Brain microvascular endothelial cell (primary cell): ENCODE measurements at places on chromosomes 12 and 14.

GRCh38 chr12:13099066-13099843 lies 4.2 kb downstream of the GSG1 start:
- no peak for DNase-seq

DNA sequence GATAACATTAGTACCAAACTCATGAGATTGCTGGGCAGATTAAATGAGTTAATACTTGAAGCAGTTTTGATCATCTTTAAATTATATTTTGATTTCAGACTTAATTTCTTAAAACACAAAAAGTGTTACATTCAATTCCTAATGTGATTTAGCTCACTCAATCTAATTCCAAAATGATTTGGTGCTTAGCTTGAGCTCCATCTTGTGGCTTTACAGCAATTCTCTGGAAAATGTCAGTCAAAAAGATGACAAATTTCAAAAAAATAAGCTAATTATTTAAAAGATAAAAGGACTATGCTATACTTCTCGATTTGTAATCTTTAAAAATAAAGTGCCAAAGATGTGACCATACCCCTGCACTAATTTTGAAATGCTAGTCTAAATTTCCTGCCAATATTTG lies 10.1 kb downstream of the LLPH start:
- DNase-seq: no peak

DNA sequence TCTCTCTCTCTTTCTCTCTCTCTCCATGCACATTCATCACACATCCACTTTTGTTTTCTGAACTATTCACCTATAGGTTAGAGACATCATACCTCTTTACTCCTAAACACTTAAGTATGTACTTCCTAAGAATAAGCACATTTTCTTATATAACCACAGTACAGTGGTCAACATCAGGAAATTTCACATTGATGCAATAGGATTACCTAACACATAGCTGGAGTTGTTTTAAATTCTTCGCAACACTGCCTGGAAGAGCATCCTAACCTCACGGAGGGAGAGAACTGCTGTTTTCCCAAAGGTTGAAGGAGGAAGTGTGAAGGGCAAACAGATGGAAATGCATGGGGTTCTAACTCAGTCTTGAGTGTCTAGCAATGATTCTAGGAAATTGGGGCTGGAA lies 159.2 kb downstream of the SYT1 start:
- DNase-seq: no peak

DNA sequence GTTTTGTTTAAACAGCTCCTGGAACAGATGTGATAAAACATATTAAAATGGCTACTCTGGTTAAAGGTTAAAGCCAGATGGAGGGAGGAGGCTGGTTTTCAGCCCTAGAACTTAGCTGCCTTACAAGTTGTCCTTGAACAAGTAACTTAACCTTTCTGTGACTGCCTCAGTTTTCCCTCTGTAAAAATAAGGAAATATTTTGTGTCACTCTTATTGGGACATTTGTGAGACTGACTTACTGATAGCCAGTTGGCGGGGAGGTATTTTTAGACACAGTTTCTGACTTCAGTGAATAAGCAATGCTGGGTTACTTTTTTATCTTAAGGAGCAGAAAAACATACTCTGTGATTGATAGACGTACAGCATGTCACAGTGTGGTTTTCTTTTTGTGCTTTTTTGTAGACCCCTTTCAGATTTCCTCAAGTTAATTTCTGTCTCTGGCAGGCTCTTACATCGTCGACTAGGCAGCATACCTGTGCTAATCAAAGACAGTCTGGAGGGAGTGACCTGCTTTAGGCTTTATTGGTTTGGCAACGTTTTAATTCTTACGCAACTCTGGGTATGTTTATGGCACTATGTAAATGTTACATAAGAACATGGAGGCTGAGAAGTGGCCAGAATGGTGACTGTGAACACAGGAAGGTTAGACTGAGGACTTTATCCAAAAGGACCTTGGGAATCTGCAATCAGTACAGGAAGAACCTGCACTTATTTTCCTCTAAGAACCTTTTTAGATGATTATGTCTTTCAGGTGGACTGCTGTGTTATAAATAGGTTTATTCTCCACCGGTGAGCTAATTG lies 3.3 kb downstream of the ACVR1B start:
- no peak for DNase-seq

DNA sequence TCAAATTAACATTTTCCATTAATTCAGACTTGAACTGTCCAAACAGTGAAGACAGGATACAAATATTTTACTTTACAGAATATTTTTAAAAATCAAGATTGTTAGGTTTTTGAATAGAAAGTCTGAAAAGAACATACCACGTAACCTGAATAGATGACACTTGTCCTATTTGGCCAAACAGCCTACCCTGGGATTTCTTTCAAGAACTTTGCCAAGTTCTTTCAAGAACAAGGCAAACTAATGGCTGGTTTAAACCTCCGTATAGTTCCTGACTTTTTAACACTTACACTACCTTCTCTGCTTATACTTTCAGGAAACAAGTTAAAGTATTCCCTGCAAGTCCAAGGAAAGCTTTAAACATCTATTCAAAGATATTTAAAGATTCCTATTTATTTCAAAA lies 35.0 kb downstream of the MAP4K5 start:
- no peak for DNase-seq

DNA sequence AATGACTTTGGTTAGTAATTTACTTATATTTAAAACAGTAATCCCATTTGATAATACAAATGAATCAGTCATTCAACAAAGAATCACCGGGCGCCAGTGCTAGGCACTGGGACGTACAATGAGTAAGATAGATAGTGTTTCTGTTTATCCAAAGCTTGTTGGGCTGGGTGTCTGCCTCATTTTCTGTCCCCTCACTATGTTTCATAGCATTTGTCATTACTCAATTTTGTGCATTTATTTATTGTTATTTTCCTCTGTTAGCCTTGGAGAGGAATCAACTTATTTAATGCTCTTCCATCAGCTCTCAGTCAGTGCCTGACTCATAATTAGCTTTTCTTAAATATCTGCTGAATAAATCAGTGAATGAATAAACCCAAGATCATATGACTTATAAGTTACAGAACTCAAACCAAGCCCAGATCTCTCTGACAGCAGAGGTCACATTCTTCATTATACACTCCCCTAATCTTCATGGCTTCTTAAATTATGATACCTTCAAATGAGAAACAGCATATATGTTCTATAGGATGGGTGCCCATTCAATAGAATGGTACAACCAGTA lies 86.2 kb downstream of the TSPAN8 start:
- no peak for DNase-seq

GRCh38 chr12:111643427-111643826 lies 42.3 kb downstream of the BRAP start:
- DNase-seq: peak; percentile 46

GRCh38 chr12:120263748-120264085 lies 1.8 kb downstream of the PXN start:
- DNase-seq: no peak

DNA sequence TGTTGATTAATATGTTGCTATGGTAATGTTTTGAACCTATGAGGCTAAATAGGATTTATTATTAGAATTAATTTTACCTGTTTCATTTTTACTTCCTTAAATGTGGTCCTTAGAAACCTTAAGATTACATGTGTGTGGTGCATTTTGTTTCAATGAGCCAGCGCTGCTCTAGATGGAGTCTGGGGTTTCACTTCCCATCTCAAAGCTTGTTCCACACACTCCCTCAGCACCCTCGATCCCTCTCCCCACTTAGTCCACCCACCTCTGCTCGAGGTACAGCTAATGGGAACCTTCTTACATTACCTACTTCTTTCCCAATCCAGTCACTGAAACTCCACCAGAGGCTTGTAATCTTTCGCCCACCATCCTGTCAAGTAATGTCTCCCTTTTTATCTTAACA lies 205.2 kb downstream of the PAX9 start:
- no peak for DNase-seq

DNA sequence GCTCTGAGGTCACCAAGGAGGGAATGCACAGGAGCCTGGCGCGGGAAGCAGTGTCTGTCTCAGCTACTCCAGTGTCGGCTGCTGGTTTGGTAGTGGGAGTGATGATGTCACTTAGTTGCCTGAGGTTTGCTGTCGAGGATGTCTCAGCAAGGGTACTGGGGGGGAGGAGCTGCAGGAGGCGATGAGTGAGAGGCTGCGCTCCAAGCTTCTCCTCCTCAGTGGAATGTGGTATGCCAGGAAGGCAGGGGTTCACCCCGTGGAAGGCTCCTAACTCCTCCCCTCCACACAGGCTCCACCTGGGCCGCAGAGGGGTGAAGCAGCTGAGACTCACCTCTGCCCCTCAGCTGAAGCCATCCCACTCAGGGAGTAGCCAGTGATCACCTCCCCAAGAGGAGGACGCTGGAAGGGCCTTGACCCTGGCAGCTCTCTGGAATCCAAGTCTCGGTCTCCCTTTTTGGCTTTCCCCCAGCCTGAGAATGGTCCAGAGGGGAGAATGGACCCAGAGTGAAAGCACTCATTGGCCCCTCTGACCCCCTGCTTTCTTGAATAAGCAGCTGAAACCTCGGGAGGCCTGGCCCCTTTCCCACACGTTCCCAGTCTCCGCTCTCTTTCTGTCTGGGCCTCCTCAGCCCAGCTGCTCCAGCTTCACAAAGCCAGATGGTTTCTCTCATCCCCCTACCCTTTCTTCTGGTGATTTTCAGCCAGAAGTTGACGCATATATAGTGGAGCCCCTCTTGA lies 178.9 kb upstream of the FKBP4 start:
- DNase-seq: peak; percentile 80

- DNase-seq: no peak
Measured at GRCh38 chr12:105744371-105745058, 394.2 kb downstream of the NUAK1 start.

- peak; percentile 48 for DNase-seq
Measured at GRCh38 chr12:55906056-55906455, 21.6 kb downstream of the PYM1 start.

- DNase-seq: no peak
Measured at GRCh38 chr12:126389220-126389841, 1324.1 kb downstream of the AACS start.

- DNase-seq: no peak
Measured at GRCh38 chr12:46135750-46136149, 133.1 kb downstream of the SLC38A1 start.

DNA sequence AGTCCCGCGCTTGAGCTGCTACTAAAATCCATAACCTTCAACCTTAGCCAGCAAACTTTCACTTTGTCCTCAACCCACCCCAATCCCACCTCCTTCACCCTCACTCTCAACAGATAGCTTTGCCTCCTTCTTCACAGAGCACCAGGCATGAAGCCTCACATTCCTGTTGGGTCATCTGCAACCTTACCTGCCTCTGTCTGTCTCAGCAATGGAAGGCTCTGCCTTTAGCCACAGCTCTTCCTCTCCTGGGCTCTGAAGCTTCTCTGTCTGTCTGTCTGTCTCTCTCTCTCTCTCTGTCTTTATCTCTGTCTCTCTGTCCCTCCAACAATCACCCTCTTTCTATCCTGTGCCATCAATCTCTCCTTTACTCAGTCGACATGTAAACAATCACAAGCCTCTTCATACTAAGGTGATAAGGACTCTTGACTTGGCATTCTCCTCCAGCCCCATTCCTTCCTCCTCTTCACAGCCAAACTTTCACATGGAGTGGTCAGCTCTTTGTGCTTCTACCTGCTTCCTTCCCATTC lies 220.8 kb downstream of the SPTSSA start:
- no peak for DNase-seq

GRCh38 chr12:62762645-62763044 lies 172.3 kb downstream of the PPM1H start:
- DNase-seq: no peak

DNA sequence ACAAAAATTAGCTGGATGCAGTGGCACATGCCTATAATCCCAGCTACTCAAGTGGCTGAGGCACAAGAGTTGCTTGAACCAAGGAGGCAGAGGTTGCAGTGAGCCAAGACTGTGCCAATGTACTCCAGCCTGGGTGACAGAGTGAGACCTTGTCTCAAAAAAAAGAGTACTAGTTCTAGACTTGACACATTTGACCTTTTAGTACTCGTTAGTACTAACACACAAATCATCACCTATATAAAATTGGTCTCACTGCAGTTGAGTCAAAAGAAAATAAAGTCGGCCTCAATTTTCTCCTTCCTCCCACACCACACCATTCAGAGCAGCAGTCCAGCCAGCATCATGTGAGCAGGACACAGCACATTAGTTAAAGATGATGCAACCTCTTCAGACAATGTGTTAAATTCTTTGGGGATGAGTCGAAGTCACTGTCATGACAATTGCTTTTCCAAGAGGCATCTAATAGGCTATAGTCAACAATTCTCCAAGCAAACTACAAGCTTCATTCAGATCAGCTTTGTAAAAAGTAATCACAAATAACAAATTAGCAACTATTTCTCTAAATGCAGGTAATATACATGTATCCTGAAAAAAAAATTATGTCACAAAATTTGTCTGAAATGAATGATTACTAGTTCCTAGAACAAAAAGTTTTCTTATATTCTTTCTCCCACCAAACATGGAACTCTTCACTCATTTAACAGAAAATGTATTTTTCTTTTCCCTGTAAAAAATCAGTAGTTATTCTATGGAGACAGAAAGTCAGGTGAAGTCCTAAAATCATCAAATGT lies 55.6 kb downstream of the CLIP1 start:
- DNase-seq: peak; percentile 86

DNA sequence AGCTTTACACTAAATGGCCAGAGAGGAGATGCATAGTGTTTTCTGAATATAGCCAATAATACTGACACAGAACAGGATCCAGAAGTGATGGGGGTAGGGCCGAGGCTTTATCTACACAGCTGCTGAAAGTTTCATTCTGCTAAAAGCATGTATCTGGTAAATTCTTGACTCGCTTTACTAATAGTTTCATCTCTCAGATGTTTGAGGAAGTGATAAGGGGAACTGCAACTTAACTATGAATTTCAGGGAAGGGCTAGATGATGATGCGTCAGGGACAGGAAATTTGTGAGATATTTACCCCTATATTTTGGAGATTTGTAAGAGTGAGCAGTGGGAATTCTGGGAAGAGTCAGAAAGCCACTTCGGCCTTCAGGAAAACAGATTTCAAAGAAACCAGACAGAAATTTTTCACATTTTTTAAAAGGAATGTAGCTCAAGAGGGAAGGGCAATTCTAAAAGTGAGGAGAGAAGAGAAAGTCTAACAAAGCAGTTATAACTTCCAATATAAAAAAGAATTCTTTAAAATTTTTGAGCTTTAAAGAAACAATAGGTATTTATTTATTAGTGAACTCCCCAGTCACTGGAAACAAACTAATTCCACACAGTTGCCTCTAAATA lies 243.1 kb downstream of the BCAT1 start:
- DNase-seq: peak; percentile 2

- no peak for DNase-seq
Measured at GRCh38 chr12:82971584-82971983, 284.9 kb downstream of the TMTC2 start.

GRCh38 chr14:55372423-55372822 lies 39.2 kb downstream of the ATG14 start:
- DNase-seq: no peak
